CD4-positive, alpha-beta T cell treated with Interleukin-10 for 1 hour (primary cell): ENCODE measurements at places on chromosomes 12 and 14.
A peak's percentile ranks its signal among the peaks of the same experiment; 100 is the strongest.

GRCh38 chr12:77888611-77889010, 57.9 kb downstream of the NAV3 start:
- no peak for DNase-seq

- DNase-seq = no peak
Measured at GRCh38 chr14:28821993-28822392, 55.4 kb downstream of the FOXG1 start.

DNA sequence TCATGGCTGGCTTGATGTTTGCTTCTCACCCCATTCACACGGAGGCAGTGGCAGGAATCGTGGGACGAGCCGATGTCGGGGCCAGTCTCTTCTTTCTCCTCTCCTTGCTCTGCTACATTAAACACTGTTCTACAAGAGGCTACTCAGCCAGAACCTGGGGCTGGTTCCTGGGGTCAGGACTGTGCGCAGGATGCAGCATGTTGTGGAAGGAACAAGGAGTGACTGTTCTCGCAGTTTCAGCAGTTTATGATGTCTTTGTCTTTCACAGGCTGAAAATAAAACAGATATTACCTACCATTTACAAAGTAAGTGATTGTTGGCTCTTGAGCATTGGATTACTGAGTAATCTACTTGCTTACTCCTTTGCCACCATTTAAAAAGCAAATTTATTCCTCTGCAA, 170.6 kb downstream of the TMTC2 start:
- DNase-seq = no peak

DNA sequence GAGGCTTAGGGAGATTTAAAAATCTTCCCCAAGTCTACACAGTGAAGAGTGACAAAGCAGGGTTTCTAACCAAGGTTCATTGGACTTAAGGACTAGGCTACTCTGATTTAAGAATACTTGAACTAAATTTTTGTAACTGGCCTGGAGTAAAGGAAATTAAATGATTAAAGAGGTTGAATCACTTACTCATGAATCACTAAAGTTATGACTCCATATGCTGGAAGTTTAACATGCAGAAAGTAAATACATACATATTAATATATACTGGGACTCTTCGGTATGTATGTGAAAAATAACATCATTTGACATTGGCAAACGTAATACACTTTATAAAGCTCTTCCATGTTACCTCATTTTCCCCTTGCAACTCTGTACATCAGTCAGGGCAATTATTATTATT, 322.9 kb downstream of the KCNH5 start:
- no peak for DNase-seq

DNA sequence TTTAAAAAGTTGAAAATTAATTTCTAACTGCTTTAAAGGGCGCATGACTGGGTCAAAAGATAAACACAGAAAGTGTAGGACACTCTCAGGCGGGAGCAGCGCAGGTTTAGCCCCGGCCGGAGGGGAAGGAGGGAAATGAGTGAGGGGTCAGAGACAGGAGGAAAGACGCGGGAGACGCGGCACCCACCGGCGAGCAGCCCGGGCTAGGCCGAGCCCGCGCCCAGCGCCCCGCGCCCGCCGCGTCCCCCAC, 591 bp downstream of the GXYLT1 start:
- peak; percentile 23 for DNase-seq

DNA sequence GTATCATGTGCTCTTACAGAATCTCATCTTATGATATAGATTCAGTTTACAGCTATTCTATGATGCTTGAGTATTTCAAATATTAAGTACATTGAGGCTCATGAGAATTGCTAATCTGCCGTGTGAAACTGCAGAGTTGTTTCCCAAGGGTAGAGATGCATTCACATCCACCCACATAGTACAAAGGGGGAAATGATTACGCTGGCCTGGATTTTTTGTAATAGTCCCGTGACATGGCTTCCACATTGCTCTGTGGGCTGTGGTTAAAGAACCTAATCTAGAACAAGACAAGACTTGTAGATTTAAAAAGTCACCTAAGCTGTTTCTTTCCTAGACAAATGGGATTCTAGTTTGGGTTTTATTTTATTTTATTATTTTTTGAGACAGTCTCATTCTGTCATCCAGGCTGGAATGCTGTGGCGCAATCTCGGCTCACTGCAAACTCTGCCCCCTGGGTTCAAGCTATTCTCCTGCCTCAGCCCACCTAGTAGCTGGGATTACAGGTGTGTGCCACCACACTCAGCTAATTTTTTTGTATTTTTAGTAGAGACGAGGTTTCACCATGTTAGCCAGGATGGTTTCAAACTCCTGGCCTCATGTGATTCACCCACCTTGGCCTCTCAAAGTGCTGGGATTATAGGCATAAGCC, 13.0 kb upstream of the RIOX1 start:
- DNase-seq = no peak

DNA sequence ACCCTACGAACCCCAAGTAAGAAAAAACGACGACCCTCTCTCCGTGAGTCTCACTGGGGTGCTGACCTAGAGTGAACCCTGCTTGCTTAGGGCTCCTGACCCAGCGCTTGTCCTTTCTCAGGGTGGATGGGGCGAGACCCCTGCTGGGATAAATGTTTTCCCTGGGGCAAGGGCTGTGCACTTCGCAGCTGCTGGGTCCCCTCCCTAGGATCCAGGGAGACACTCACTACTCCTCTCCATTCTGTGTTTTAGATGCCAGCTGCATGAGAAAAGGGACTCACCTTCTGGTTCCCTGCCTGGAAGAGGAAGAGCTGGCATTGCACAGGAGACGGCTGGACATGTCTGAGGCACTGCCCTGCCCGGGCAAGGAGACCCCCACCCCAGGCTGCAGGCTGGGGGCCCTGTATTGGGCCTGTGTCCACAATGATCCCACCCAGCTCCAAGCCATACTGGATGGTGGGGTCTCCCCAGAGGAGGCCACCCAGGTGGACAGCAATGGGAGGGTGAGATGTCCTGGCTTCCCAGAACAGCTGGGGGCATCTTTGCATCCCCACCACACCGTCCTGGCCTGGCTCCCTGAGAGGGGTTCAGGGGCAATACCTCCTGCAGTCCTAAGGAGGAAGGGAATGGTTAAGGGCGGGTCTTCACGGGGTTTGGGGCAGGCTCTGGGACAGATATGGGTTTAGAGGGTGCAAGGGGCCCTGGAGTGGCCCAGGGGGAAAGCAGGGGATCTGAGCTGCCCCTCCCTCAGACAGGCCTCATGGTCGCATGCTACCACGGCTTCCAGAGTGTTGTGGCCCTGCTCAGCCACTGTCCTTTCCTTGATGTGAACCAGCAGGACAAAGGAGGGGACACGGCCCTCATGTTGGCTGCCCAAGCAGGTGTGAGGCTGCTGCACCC, 663 bp downstream of the ANKRD33 start:
- no peak for DNase-seq

- DNase-seq = peak; percentile 40
Measured at GRCh38 chr12:68587448-68587873, 23.2 kb upstream of the RAP1B start.

DNA sequence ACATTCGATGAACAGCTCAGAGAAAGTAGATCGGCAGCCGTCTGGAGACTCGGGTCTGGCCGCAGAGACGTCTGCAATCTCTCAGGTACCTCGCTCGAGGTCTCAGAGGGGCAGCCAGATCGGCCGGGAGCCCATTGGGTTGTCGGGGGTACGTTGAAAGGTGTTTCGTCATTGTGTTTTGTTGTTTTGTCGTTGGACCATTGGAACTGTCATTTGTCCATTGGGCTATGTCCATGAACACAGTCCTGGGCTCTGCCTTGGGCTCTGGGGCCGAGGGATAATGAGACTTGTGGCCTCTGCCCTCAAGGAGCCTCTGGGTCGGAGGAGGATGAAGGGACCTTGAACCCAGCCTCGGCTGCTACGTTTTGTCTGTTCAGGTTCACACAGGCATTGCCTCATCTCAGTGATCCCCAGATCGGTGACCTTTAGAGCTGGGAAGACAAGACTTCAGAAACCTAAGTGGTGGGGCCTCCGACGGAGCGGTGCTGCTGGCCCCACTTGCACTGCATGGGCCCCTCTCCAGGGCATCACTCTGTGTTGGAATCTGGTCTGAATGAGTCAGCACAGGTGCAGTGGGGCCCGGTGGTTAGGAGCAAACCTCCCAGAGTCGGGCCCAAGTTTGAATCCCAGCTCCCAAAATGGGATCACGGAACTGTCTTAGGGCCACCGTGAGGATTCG, 23.6 kb upstream of the MLXIP start:
- DNase-seq = no peak

- DNase-seq = peak; percentile 60
Measured at GRCh38 chr14:105363847-105364708, 34.3 kb upstream of the TEX22 start.

DNA sequence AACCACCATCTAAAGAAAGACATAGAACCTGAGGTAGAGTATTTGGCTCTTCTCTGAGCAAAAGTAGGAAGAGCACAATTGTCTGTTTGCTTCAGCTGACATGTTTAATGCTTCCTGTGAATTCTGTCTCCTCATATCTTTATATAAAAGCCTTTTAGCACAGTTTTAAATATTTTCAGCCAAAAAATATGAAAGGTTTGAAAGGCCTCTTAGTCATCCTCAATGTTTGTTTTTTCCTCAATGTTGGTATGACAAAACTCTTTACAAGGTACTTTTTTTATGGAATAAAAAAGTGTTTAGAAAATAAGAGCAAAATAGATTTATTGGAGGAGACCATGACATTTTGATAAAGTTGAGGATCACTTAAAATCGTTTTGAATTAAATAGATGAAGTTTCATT, 360.9 kb downstream of the NAV3 start:
- DNase-seq = no peak

- no peak for DNase-seq
Measured at GRCh38 chr14:105195522-105196264, 14.6 kb upstream of the NUDT14 start.

GRCh38 chr14:105316968-105317510, 2.5 kb downstream of the PACS2 start:
- no peak for DNase-seq

GRCh38 chr12:52149182-52149641, 42.6 kb downstream of the KRT80 start:
- no peak for DNase-seq

DNA sequence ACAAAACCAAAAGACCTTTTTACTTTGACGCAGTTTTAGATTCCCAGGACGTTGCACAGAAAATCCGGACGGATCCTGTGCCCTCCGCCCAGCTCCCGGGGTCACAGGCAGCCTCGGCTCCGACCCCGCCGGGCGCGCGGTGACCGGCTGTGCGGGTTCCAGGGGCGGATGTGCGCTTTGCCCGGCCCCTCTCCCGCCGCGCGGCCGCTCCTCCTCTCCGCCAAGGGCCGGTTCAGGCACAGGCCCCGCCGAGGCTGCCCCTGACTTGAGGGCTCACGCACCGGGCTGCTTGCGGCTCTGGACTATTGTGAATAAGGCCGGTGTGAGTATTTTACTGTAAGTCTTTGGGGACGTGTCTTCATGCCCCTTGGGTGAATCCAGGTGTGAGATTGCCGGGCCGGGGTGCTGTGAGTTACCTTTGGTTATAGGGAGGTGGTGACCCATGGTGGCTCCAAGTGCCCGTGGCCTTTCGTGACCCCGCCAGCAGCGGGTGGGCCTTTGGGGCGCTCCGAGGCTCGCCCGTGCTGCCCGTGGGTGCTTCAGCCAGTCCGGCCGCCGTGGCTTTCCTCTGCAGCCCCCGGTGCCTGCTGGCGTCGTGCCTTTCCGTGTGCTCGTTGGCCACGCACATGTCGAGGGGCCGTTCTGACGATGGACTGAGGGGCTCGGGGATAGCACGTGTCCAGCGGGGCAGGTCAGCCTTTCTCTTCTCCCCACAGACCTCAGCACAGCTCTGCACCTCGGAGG, 45.9 kb downstream of the NOC4L start:
- no peak for DNase-seq

DNA sequence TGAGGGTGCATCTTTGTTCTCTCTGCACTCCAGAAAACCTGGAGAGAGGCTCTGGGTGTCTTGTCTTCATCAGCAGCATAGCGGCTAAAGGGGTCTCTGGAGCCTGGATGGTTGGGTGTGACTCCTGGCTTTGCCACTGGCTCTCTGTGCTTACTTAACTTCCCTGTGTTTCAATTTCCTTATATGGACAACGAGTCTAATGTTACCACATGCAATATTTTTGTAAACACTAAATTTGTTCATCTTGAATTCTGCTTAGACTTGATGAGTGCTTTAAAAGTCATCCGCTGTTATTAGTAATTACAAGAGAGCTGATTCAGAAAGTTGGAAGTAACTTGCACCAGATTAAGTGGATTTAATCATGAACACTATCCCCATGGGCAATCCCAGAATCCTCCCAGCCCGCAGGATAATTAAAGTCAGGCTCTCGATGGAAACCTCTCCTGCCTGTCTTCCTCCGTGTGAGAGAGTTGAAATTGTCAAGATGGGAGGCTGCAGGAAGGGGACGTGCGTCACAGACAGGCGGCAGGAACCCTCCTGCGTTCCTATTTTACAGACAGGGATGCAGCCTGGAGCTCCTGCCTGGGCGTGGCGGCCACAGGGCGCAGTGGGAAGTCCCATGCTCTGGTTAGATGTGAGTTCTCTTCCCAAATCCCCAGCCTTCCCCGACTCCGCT, 201.2 kb downstream of the TTC8 start:
- no peak for DNase-seq

GRCh38 chr12:95838125-95838524, 20.6 kb upstream of the SNRPF start:
- no peak for DNase-seq

- no peak for DNase-seq
Measured at GRCh38 chr12:113104953-113105510, 30.5 kb downstream of the RASAL1 start.

DNA sequence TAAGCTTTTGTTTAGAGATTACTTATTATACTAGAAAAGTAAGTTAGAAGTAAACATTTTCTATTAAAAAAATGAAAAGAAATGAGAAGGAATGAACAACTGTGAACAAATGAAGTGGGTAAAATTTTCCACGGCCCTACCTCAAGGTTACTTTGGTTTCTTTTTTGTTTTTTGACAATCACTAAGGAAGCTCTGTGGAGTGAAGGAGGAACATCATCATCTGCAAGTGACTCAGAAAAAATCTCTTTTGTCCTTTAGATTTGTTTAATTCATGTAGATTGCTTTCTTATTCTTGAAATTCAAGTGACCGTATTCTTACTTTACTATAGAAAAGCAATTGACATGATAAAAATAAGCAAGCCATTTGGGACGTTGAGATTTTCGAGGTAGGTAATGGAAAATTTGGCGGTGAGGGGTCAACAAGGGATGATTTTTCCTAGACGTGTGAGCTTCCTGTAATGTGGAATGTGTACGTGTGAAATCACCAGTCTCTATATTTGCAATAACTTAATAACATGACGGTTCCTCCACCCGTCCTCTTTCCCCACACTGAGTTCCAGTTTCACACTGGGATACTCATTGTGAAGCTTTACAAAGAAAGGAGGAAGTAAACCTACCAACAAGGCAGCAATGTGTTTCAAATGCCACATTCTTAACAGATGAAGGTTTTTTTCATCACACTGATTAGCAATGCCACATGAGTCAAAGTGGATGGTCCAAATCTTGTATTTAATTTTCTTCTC, 62.3 kb upstream of the EGLN3 start:
- DNase-seq = no peak

GRCh38 chr12:4118017-4118510, 155.5 kb upstream of the CCND2 start:
- peak; percentile 40 for DNase-seq

- no peak for DNase-seq
Measured at GRCh38 chr14:101334656-101335055, 226.6 kb upstream of the DIO3 start.
